ENCODE measurements at places on chromosomes 6 and 20.

DNA sequence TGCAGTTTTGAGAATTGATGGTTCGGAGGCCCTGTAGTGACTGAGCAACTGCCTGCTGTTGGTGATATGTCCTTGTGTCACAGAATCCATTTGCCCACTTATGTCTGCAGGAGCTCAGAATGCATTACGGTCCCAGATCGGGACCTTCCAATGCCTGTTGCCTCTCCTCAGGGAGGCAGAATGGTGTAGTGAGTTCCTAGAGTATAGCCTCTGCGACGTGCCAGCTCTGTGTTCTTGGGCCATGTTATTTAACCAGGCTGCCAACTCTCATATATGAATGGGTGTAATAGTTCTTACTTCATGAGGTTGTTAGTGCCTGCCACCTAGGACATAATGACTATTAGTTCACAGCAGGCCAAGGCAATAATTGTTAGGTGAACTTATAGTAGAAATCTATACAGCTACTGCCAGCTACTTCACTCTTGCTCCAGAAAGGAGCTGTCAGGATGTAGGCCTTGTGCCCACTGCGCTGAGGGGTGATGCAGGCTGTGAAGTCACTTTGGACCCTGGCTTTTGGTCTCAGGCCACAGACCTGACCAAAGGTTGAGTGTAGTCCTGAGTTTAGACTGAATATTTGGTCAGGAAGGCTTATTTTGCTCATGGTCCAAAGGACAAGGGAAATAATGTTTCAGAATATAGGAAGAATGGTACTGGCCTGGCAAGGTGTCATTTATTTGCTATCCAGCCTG lies 82.1 kb downstream of the ASXL1 start:
- DNase-seq: no peak

DNA sequence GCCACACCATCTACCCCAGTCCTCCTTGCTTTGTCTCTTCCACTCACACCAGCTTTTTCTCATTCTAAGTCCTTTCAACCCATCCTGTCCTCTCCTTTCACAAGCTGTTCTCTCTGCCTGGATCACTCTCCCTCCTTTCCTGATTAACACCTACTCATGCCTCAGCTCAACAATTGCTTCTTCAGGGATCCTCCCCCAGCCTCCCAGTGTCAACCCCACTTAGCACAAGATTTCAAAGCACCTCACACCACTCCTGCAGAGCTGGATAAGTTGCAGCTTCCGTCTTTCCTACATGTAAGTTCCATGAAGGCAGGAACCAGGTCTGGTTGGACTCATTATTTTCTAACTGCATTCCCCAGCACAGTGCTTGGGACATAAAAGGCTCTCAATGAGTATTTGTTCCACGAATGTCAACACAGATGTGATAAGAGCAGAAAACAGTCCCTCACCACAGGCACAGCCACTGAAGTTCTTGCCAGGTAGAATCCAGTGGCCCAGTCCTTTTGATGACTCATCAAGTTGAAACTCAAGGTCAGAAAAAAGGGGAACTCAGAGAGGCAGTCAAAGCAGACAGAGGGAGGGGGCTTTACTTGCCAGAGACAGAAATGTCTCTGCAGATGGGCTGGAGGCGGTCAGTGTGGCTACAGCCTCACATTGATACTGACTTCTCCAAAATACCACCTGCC lies 193.4 kb upstream of the PRDM1 start:
- no peak for DNase-seq

GRCh38 chr6:30882204-30882758 lies 2.0 kb upstream of the DDR1 start:
- no peak for DNase-seq

GRCh38 chr6:129725341-129725740 lies 15.4 kb upstream of the ARHGAP18 start:
- no peak for DNase-seq

DNA sequence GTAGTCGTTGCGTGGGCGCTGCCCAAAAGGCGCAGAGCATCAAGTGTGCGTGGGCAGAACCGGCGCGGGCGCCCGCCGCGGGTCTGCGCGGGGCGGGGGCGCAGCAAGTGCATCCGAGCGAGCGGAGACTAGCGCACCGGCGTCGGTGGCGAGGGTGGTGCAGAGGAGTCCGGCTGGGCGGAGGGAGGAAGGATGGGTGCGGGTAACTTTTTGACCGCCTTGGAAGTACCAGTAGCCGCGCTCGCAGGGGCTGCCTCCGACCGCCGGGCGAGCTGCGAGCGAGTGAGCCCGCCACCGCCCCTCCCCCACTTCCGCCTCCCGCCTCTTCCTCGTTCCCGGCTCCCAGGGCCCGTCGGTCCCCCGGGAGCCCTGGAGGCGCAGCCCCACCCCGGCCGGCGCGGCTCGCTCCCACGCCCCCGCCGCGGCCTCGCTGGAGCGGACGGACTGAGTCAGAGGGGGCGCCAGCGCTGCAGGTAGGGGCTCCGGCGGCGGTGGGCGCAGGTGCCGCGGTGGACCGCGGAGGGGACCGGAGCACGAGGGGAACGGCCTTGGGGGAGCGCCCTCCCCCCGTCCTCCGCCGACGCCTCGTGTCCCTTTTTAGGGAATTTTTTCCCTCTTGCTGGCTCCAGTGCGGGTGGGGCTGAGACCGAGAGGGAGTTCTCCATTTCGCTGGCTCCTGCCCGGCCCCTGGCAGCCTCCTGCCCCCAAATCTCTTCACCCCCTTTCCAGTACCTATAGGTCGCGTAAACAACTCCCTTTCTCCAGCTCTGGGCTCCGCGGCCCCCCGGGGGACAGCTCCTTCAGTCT lies 1.6 kb upstream of the DBNDD2 start:
- peak; percentile 38 for DNase-seq

GRCh38 chr6:13907001-13907350 lies 17.8 kb upstream of the RNF182 start:
- DNase-seq: no peak

DNA sequence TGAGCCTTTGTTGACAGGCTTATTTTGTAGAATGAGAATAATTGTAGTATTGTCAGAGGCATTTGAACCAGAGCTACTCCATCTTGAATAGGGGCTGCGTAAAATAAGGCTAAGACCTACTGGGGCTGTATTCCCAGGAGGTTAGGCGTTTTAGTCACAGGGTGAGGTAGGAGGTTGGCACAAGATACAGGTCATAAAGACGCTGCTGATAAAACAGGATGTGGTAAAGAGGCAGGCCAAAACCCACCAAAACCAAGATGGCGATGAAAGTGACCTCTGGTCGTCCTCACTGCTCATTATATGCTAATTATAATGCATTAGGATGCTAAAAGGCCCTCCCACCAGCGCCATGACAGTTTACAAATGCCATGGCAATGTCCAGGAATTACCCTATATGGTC lies 82.7 kb downstream of the PFDN4 start:
- DNase-seq: no peak

GRCh38 chr20:24574797-24575196 lies 105.4 kb downstream of the SYNDIG1 start:
- DNase-seq: no peak

DNA sequence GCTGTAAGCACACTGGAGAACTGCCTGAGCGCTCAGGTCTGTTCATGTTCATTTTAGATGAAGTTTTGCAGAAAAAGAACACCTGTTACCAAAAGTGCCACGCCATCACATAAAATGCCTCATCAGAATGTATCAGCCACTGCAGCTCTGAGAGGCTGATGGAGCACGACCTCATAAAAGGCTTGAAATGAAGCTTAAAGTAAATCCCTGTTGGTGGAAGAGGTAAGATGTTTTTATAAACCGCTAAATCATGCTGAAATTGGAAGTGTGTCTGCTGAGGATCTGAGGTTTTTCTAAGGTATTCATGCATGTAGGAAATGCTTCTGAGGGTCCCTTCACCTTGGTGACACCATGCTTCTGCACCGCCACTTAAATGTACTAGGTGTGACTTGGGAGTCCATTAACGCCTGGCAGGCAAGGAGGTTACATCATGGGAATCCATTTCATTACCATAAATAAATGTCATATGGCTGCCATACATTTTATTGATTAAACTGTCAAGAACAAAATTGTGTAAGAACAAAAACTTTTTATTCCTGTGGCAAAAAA lies 363.1 kb upstream of the AGPAT4 start:
- DNase-seq: no peak

DNA sequence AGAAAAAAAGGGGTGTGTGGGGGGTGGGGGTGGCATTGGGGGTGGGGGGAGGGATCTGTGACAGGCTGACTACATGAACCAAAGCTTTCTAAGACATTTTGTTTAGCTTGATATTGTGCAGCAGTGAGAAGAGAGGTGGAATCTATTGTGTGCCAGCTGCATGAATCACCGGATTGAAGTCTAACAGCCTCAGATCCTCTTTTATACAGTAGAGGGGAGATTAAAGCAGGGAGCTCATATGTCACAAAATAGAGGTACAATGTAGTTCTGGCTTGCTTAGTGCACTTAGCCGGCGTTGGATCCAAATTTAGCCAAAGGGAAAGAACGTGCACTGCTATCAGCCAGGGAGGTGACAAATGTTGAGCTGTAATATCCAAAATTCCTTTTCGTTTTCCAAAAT lies 404.2 kb upstream of the CITED2 start:
- DNase-seq: no peak

DNA sequence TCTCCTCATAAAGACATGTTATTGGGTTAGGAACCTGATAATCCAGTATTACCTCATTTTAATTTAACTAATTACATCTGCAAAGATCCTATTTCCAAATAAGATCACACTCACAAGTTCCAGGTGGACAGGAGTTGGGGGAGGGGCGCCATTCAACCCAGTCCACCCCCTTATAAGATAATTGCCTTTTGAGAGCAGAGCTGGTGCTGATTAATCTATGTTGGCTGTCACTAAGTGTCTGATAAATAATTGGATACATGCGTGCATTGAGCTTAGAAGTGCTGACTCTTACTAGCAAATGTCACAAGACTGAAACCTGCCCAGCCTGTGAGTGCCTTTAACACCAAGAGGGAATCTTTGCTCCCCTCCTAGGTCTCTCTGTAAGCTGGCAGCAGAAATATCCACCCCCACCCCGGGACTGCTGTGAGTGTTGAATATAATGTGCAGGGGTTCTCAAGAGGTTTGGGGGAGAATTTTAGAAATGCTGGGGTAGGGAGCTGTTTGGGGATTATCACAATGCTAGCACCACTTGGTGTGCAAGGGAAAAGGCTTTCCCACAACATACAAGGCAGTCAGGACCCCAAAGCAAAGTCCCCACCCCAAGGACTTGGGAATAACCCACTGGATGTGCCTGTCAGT lies 87.5 kb downstream of the ANKRD60 start:
- DNase-seq: no peak

DNA sequence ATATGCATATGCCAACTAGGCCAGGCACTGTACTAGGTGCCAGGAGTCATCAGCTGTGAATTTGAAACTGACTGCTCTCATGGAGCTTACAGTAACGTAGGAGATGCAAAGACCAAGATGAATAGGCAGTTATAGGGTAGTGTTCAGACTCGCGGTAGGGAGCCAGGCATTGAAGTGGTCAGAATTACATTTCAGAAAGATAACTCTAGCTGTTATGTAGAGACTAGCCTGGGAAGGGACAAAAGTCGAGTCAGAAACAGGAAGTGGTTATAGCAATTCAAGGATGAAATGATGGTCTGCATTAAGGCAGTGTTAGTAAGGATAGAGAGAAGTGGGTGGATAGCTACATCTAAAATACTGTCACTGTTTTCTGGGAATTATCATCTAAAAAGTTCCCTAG lies 56.6 kb downstream of the PCMT1 start:
- no peak for DNase-seq

DNA sequence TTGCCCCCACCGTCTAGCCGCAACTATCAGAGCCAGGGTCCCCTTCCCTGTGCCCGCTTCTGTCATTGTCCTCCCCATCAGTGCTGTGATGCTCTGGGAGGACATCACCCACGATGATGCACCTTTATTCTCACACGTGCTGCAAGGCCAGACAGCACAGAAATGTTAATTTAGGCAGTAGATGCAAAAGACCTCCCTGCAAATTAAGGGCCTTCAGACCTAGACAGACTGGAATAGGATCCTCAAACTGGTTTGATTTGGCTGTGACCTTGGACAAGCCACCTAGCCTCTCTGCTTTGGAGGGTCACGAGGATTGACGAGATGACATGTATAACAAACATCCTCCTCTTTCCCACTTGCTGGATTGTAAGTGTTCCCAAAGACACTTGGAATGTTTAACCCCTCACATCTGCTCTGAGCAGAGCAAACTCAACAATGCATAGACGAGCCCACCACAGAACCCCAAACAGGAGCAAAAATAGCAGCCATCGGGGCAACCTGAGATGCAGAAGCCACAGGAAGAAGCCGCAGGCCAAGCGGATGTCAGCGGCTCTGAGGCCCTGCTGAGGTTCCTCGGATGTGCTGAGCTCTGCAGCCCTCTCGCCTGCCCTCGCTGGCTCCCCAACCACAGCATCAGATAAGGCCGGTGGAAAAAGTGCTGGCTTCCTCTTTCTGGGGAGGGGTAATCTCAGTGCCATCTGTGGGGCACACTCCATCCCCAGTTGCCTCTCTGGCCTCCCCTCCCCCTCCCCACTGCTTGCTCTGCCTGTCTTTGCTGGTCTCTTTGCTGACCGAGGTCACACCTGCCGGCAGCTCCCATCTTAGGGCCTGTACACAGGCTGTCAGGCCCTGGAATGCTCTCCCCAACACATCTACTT lies 35.3 kb downstream of the TOX2 start:
- peak; percentile 54 for DNase-seq
